ENCODE measurements at places on chromosomes 3 and 15. TPM values are rescaled to one million over a fixed set of nuclear protein-coding genes. Genes with fewer than 3 reads are reported as not detected.
A peak's percentile ranks its signal among the peaks of the same experiment; 100 is the strongest.

Gene CD86
- total RNA-seq: 3.3 TPM

Gene COLQ
- total RNA-seq: 0.66 TPM

Gene ADAMTS7
- total RNA-seq: 0.64 TPM

Gene RBP2
- total RNA-seq: not detected

Gene ERICH6
- total RNA-seq: not detected

DNA sequence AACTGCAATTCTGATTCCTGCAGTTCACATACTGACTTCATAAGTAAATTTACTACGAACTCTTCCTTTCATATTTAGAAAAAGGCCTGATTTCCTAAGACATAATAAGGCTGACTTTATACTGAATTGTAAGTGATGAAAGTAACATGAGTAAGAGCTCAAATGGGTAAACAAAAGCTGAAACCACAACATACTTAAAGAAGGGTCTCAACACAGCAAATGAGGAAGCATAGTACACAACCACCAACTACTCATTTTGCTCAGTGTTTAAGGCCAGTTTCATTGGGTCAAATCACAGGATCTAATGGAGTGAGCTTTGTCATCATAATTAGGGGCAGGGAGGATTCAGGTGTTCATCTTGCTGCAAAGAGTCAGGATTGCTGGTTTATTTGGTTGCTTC is 81.4 kb downstream of the SETD2 start:
- H3K27ac ChIP-seq: no peak overlapping the region
- peaks cover 60% of the 10 kb centered on the region for H3K36me3 ChIP-seq
- DNase-seq: no peak

DNA sequence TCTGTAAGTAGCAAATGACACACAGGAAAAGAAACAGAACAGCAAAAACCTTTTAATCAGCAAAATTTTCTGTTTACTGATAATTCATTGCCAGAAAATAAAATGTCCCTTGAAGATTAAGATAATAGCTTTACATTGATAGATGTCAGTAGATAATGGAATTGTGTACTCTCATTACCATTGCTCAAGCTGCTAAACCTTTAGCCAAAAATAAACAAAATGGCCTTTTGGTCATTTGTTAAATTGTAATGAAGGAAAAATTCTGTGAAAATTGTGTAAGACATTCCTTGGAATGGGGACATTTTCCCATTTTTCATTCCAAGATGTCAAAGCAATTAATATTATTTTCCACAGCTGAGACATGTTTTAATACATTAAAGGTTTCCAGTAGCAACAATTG is 189.8 kb downstream of the PLOD2 start:
- H3K4me1 ChIP-seq: no peaks in the 10 kb centered on the region
- H3K27me3 ChIP-seq: no peaks in the 10 kb centered on the region
- no peaks in the 10 kb centered on the region for H3K36me3 ChIP-seq
- DNase-seq: no peak
- no peak overlapping the region for H3K27ac ChIP-seq
- H3K4me3 ChIP-seq: no peak overlapping the region

GRCh38 chr3:43559961-43560360 is 61.9 kb downstream of the ANO10 start:
- no peak for DNase-seq
- no peaks in the 10 kb centered on the region for H3K27me3 ChIP-seq
- H3K4me3 ChIP-seq: no peak overlapping the region
- H3K4me1 ChIP-seq: no peaks in the 10 kb centered on the region
- no peak overlapping the region for H3K27ac ChIP-seq

DNA sequence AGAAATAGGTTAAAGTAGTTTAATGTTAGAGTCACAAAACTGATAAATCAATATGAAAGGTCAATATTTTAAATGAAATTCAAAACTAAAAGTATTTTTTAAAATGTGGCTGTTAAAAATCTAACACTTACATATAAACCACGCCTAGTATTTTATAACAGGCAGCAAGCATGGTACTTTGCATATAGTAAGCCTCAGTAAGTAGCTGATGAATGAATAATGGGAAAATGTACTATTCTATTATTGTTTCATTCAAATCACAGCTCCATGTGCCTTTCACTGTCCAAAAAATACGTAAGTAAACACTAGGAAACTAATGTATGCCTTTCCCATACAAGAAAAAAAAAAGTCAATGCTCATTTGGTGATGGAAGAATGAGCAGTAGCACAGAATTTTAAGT is 17.8 kb downstream of the CCDC39 start:
- no peaks in the 10 kb centered on the region for H3K36me3 ChIP-seq
- DNase-seq: no peak
- H3K4me3 ChIP-seq: no peak overlapping the region
- H3K27ac ChIP-seq: no peak overlapping the region

DNA sequence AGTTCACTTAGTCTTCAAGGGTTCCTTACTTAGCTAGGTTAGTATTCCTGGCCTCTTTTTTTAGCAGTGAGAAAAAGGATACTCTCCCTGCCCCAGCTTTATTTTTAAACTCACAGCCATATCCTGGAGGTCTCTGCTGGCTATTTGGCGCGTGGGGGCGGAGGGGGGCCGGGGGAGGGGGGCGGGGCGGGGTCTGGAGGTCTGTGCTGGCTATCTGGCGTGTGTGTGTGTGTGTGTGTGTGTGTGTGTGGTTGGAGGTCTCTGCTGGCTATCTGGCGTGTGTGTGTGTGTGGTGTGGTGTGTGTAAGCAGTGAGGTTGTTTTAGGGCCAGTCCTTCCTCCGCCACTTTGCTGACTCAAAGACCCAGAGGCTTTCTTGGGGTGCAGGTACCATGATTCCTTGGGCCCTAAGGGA is 579 bp upstream of the PLAAT1 start:
- no peak overlapping the region for H3K27ac ChIP-seq
- H3K4me3 ChIP-seq: peak overlapping the region; percentile 21
- no peaks in the 10 kb centered on the region for H3K27me3 ChIP-seq
- DNase-seq: no peak
- no peaks in the 10 kb centered on the region for H3K36me3 ChIP-seq
- H3K4me1 ChIP-seq: no peaks in the 10 kb centered on the region

DNA sequence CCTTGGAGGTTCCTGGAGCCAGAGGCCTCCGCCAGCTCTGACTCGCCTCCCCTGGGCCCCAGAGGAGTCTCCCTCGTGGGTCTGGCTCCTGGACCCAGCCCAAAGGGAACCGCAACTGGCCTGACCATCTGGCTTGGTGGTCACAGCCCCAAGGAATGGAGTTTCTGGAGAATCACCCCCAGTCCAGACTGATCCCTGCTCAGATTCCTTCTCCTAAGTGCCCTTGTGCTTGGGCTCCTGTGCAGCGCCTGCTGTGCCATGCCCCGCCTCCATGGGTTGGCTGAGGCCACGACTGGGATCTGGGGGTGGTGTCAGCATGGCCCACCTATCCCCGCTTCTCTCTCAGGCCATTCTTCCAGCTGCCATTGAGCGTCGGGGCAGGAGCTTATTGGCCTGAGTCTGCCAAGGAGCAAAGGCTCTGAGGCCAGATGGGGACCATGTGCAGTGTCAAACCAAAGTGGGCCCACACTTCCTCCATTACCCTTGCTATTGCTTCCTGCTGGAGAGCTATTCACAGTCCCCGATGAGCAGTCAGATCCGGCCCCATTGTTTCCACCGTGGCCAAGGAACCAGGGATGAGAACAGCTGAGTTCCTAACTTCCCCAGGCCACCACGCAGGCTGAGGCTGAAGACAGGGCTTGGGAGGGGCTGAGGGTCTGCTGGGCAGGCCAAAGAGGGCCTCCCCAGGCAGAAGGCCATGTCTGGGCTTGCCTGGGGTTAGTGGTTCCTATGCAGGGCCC is 19.0 kb downstream of the CSPG4 start:
- no peaks in the 10 kb centered on the region for H3K36me3 ChIP-seq

GRCh38 chr3:49703443-49703927 is 14.1 kb downstream of the RNF123 start:
- no peaks in the 10 kb centered on the region for H3K4me1 ChIP-seq
- no peaks in the 10 kb centered on the region for H3K27me3 ChIP-seq
- no peak overlapping the region for H3K27ac ChIP-seq
- DNase-seq: no peak
- peaks cover 70% of the 10 kb centered on the region for H3K36me3 ChIP-seq

GRCh38 chr3:143507735-143508580 is 340.3 kb downstream of the SLC9A9 start:
- H3K27me3 ChIP-seq: no peaks in the 10 kb centered on the region
- no peaks in the 10 kb centered on the region for H3K4me1 ChIP-seq
- no peaks in the 10 kb centered on the region for H3K36me3 ChIP-seq
- no peak overlapping the region for H3K27ac ChIP-seq
- DNase-seq: no peak

GRCh38 chr15:58049520-58050227 is 15.8 kb downstream of the ALDH1A2 start:
- no peaks in the 10 kb centered on the region for H3K36me3 ChIP-seq
- H3K27ac ChIP-seq: no peak overlapping the region
- no peak overlapping the region for H3K4me3 ChIP-seq
- DNase-seq: no peak
- H3K4me1 ChIP-seq: no peaks in the 10 kb centered on the region

DNA sequence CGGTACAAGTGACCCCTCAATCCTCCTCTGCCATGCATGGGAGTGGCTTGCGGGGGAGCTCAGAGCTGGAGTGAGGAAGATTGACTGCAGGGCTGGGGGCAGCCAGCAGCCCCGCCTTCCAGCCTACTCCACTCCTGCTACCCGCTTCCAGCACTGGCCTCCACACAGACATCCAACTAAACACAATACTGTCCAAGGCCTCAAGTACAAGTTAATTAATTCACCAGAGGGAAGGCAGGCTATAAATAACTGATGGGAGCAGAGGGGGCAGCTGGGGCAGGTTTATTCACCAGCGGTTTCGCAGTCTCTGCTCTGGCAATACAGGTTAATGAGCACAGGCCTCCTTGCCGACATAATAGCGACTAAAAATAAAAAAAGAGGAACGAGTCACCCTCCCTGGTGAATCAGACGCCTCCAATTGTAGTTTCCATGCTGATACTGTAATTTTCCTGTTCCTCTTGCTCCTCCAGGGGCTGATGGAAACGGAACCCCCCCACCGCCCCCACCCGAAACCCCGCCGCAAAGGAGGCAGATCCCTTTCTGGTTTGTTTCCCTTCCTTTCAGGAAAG is 166.4 kb upstream of the TLE3 start:
- no peak overlapping the region for H3K27ac ChIP-seq
- no peak for DNase-seq
- H3K27me3 ChIP-seq: no peaks in the 10 kb centered on the region
- H3K4me3 ChIP-seq: no peak overlapping the region
- no peaks in the 10 kb centered on the region for H3K4me1 ChIP-seq

DNA sequence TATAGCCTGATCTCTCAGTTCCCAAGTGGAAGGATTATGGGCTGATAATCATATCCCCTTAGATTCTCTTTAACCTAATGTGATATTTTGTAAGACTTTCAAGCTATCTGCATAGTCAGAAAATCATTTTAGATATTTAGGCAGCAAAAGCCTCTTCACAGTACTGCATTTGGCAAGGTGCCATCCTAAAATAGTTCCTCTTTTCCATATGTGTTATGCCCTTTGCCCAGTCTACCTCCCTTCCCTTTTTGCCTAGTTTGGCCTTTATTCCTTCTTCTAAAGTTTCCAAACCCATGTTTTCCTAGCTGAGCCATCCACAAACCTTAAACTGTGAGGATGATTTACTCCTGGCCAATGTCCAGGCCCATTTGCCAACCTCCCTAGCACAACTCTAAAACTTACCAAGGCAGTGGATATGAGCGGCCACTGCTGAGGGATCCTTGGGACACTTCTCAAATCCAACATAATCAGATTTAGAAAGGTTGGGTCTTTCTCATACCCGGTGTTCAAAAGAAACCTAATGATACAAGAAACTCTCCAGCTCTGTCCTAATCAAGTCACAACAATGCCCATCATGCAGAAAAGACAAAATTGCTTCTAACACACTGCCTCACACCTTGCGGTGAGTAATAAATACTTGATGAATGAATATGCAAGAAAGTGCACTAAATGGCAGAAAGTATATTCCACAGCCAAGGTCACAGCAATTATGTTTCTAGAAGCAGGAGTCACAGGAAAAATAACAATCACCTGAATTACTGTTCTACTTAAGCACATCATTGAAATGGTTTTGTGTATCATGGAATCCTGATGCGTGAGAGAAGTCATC is 493.9 kb downstream of the NLGN1 start:
- no peak overlapping the region for H3K4me3 ChIP-seq
- H3K4me1 ChIP-seq: no peaks in the 10 kb centered on the region
- no peak overlapping the region for H3K27ac ChIP-seq
- DNase-seq: no peak
- no peaks in the 10 kb centered on the region for H3K27me3 ChIP-seq

DNA sequence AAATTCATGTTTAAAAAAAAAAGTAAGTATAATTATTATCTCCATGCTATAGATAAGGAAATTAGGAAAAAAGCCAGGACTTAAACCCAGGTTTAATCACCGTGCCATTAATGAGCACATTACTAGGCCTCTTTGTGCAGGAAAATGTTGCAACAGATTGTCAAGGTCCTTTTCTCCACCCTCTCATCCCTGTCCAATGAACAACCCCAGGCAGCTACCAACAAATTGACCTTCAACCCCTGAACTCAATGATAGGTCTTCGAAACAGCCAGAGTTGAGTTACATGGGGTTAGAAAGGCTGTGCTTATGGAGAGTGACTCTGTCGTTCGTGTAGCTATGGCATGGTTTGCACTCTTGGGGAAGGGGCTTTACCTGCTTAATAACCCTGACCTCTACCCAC is 84.2 kb upstream of the CTNNB1 start:
- H3K4me1 ChIP-seq: no peaks in the 10 kb centered on the region
- no peaks in the 10 kb centered on the region for H3K27me3 ChIP-seq
- no peak overlapping the region for H3K27ac ChIP-seq

DNA sequence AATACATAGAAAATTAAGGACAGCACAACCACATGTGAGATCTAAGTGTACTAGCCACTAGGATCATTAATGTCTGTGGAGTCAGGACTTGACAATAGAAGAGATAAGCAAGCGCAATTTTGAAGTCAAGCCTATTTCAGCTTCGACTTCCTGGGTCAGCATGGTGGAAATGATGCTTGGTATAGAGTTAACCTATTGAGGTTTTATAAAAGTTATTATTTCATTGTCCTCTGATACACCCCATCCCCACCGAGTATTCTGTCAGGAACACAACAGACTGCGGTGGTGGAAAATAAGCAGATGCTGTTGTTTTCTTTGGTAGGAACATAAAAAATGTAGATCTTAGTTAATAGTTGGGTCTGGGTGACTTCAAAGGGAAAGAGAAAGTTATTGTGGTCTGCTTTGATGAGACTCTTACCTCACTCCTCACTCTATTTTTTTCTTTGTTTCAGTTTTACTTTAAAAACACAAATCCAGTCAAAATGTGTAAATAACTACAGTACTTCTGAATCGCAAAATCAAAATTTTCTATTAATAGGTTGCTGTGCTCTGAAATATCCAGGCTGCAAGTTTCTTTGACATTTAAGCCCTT is 82.1 kb downstream of the IL5RA start:
- DNase-seq: no peak
- no peaks in the 10 kb centered on the region for H3K4me1 ChIP-seq
- H3K4me3 ChIP-seq: no peak overlapping the region
- H3K27ac ChIP-seq: no peak overlapping the region

- no peaks in the 10 kb centered on the region for H3K27me3 ChIP-seq
- no peaks in the 10 kb centered on the region for H3K36me3 ChIP-seq
- no peak overlapping the region for H3K27ac ChIP-seq
Observed at GRCh38 chr3:112395896-112396290, 62.9 kb downstream of the CD200 start.

- no peak for DNase-seq
- H3K27me3 ChIP-seq: no peaks in the 10 kb centered on the region
- H3K27ac ChIP-seq: no peak overlapping the region
- H3K4me1 ChIP-seq: no peaks in the 10 kb centered on the region
Observed at GRCh38 chr3:120648290-120648689, 33.7 kb downstream of the HGD start.

All from right lobe of liver (tissue), 6 donors.